ENCODE measurements at places on chromosomes 5 and 9.

DNA sequence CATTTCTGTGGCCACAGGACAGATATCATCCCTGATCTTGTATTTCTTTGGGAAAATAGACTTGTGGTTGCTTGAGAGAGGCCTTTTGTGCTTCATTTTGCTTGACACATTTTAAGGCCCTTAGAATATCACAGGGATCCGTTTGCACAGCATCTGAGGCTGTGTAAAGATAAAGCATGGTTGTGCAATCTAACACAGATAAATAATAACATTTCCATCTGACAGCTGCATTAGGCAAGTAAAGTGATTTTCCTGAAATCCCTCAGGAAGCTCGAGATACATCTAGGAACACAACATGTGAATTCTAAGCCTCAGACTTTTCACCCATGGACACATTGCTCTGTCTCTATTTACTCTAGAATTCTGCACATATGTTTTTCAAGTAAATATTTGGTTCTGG lies 212.8 kb upstream of the ADAMTSL1 start:
- no peak for DNase-seq

DNA sequence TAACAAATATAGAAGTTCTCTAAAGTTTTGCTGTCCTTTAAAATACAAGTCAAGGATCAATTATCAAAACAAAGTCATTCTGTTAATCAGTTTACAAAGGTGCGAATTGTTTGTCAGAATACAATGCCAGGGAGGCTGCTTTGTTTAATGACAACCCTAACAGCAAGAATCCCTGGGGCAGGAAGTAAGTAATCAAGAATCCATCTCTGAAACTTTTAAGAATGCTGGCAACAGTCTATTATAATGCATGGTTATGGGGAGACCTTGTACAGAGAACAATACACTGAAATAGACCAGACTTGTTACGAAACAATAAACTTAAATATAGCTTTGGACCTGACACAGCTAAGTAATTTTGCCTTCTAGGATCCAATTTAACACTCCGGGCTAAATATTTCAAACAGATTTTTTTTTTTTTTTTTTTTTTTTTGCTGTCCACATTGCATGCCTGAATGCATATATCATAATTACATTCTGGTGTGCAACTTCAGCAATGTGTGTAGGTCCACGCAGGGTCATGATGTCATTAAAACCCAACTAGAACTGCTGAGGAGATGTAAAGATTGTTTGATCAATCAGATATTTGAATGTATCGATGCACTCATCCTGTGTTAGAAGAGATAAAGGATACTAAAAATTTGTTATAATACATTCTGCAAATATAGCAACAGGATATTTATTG lies 421.3 kb downstream of the CETN3 start:
- DNase-seq: no peak

DNA sequence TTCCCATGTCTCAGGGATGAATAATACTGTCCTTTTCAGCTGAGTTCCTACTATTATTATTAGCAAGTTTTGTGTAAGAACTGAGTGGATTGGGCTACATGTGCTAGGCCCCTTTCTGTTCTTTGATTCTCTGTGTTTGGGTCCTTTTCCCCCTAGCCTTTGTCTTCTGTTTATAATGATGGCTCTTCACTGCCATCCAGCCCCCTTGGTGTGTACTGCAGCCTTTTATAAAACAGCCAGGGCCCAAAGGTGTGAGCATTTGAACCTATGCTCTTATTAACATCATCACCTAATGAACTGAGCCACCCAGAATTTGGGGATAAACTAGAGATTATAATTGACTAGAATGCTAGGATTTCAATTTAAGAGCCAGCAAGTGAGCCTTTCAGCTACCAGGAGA lies 52.6 kb downstream of the PLAC8L1 start:
- DNase-seq: no peak

DNA sequence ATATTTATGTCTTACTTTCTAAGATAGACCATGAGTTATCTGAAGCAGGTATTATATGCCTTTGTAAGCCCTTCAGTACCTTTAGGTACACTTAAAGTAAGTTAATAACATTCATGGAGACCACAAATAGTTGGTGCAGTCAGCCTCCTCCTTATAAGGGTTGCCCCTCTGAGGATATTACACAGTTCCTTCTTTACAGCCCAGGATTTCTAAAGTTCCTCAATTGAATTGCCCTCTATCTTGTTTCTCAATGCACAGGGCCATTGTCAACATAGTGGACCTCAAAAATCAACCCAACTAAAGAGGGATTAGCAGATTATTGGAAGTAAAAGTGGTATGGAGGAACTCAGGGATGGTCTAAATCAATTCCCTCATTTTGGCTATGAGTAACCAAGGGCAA lies 50.3 kb downstream of the HMHB1 start:
- DNase-seq: no peak

DNA sequence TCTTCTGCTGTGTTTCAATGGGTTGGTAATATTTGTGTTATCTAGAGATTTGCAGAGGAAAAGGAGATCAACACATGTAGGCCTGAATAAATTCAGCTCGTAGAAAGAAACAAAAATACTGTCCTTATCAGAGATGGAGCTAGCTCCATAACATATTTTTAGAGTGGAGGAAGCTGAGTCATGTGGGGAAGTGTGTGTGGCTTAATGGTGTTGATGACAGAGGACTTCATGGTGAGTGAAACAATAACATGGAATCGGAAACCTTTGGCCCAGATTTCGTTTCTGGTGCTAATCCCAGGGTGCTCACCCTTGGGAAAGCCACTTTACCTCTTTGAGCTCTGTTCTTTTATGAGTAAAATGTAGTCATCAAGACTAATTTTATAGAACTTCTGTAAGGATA lies 825.0 kb downstream of the TLR4 start:
- DNase-seq: no peak

GRCh38 chr5:125012727-125013451 lies 266.4 kb upstream of the ZNF608 start:
- no peak for DNase-seq

GRCh38 chr9:19665146-19665863 lies 123.5 kb downstream of the SLC24A2 start:
- no peak for DNase-seq

DNA sequence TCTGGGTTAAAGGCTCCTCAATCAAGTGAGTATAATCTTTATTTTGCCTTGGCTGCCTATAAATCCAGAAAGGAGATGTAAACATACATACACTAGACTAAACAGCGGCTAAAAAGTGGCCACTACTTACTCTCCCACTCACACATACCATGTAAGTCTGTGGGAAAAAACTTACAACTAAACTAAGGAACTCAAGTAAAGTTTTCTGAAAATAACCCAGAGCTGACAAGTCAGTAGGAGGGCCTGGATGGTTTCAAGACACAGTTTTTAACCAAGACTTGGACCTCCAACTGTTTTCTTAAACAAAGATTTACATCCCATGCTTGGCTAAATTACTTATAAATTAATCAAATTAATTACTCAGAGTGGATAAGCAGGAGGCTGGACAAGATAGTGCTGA lies 64.5 kb downstream of the CEP120 start:
- DNase-seq: no peak

GRCh38 chr5:18378066-18378465 lies 743.8 kb downstream of the TAF11L14 start:
- DNase-seq: no peak

DNA sequence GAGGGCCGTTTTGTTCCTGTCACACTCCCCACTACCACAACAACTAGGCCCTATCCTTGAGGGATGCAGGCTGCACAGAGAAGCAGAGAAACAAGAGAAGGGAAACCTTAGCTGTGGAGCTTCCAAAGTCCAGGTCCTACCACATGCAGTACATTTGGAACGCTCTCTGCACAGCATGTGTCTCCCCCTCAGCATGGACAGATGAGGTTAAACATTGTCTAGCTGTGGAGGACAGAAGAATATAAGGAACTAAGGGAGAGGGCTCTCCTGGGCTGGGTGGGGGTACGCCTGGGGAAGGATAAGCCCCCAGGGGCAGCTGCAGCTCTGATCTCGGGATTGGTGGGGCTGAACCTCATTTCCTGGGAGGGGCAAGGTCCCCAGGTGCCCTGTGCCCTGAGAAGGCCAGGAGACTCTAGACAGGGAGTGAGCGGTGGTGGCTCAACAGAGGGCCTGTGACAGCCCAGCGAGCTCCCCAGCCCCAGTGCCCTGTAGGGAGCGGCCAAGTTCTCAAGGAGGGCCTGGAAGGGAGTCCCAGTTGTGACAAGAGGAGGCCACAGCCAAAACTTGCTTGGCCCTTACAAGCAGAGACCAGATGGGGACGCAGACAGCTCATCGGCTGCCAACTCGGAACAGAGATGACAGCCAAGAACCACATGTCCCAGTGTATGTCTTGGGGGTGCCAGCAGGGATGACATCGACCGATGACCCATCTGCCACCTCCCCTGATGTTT lies 30.1 kb downstream of the TSPAN17 start:
- no peak for DNase-seq

DNA sequence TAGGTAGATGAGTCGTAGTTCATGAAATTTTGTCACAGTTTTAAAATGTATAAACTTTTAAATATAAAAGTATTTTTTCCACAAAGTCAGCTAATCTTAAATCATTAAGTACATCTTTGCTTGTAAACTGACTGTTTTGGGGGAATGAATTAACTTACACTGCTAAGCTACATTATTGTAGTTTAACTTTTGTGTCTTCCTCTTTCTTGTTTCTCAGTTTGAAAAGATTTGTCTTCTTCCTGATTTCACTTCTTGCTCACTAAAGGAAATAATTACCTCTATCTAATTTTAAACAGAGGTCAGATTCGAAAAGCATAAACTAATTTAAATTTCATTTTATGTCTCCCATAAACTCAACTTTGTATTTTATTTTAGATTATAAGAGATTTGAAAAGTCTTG lies 5.7 kb downstream of the NIPSNAP3B start:
- DNase-seq: no peak

- no peak for DNase-seq
Observed at GRCh38 chr5:119032656-119033055, 38.2 kb upstream of the DMXL1 start.

GRCh38 chr5:123125962-123126732 lies 37.1 kb downstream of the PRDM6 start:
- no peak for DNase-seq

DNA sequence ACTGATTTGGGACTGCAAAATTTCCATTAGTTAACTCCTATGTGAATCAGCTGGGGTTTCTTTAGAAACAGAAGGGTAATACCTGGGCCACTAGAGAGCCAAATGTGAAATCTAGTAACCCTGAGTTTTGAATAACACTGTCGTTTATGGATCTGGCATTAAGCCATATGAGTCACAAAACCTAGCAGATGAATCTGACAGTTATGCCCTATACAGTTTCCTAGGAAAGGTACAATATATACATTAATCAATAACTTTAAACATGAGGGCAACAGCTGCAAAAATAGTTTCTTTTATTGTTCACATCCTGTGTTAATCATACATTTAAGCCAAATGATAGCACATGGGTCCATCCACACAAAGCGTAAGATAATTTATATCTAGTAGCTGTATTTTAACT lies 56.9 kb downstream of the PAM start:
- DNase-seq: no peak

DNA sequence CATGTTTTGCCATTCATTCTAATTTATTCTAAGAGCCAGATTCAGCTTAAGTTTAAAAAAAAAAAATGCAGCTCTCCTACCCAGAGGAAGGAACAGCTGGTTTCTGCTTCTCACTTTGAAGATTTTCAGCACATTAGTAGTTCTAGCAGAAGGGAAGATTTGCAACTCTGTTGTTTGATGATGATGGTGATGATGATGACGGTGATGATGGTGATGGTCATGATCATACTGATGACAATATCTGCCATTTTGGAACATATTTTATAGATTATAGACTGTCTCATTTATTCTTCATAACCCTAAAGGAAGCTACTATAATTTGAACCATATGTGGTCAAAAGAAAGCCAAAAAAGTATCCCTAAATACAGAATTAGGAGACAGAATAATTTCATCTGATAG lies 7.9 kb upstream of the MED10 start:
- DNase-seq: no peak

DNA sequence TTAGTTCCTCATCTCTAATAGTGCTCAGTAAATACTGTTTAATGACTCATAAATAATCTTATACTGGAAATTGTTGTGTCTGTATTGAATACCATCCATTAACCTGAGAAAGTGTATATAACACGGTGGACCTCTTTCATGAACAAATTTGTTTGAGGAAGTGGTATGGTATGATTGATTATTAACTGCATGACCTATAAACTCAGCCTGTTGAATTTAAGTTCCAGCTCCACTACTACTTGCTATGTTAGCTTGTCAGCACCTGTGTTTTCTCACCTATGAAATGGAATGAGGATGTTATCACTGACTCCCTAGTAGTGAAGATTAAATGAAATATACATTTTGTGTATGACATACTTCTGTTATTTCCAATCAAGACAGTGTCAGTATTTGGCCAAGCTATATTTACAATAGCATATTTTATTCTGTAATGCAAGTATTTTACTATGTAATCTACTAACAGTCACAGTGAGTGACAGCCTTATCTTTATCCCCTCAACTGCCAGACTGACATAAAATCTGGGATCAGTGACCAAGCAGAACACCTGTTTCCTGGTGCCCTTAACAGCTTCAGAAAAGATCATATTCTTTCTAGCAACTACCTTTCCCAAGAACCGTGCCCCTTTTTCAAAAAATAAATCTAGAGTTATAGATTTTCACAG lies 77.3 kb upstream of the ITGA1 start:
- no peak for DNase-seq

DNA sequence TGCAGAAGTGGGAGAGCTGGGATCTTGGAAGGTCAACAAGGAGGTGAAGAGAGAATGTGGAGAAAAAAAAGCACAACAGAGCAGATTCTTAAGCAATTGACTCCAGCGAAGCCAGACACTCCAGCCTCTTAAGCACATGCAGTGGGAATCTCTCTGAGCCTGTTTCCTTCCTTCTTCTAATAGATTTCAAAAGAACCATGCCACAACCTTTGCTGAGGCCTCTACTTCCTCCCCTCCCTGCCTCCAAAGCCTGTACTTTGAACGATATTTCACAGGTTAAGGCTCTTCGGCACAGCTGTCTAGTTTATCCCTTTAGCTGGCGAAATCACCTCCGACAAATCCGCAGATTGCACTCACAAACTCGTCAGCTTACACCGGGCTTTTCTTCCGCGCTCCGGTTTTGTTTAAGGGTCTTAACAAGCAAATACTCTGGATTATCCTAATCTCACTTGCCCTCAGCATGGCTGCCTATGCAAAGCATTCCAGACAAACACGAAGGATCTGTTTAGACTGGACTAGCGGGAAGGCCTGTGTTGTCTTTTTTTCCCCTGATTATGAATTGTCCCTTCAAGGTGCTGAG lies 211.6 kb upstream of the PANK3 start:
- no peak for DNase-seq

- DNase-seq: no peak
Observed at GRCh38 chr9:9352877-9353481, 1259.8 kb downstream of the PTPRD start.
